HepG2 (cell line): ENCODE measurements at places on chromosomes 1 and 21. TPM values are rescaled to one million over a fixed set of nuclear protein-coding genes. Genes with fewer than 3 reads are reported as not detected.

GRCh38 chr1:185645162-185645640 is 89.0 kb upstream of the HMCN1 start:
- no peak for DNase-seq

- no peak for DNase-seq
These were observed 21.7 kb upstream of the PEF1 start for GRCh38 chr1:31666263-31666963.

DNA sequence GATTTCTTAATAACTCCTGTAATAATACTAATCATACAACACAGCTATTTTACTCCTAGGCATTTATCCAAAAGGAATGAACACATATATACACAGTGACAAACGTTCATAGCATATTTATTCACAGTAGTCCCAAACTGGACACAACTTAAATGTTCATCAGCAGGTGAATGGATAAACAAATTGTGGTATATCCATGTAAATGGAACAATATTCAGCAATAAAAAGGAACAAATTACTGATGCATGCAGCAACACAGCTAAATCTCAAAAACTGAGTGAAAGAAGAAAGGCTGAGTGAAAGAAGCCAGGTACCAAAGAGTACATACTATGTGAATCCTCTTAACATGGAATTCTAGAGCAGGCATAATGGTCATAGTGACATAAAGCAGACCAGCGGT is 242.7 kb upstream of the USP24 start:
- DNase-seq: no peak

GRCh38 chr1:119220991-119221390 is 80.5 kb upstream of the WARS2 start:
- no peak for DNase-seq

DNA sequence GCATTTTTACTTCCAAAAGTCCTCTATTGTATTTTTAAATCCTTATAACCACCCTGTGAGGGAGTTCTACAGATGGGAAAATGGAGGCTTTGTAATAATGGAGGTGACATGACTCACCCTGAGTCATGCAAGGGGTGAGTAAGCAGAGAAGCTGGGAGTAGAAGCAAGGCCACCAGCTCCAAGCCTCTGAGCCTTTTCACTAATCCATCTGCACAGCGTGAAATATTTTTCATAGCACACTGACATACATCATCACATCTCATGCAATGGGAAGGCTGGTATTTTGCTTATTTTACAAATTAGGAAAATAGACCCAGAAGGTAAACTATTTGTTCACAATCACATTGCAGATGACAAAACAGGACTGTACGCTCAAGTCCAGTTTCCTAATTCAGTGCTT is 96.9 kb downstream of the KCNH1 start:
- DNase-seq: peak; percentile 39

GRCh38 chr1:20486457-20487235 is 636 bp upstream of the CAMK2N1 start:
- peak; percentile 84 for DNase-seq

GCSAML gene
- total RNA-seq: not detected in 2 replicates

LHX8 gene
- total RNA-seq: not detected in 2 replicates

LRRC7 gene
- total RNA-seq: not detected in 2 replicates

AQP10 gene
- total RNA-seq: not detected in 2 replicates

STUM gene
- not detected in 2 replicates for total RNA-seq
